ENCODE measurements at places on chromosomes 4 and X. TPM values are rescaled to one million over a fixed set of nuclear protein-coding genes. Genes with fewer than 3 reads are reported as not detected.

GRCh38 chrX:55713631-55714030 is 3.9 kb upstream of the RRAGB start:
- no peaks in the 10 kb centered on the region for H3K27me3 ChIP-seq
- H3K36me3 ChIP-seq, result no peaks in the 10 kb centered on the region
- no peak overlapping the region for H3K27ac ChIP-seq
- H3K4me1 ChIP-seq, result no peaks in the 10 kb centered on the region
- H3K4me3 ChIP-seq, result no peak overlapping the region

The PCYT1B gene
- total RNA-seq, result 30.8 TPM

GRCh38 chrX:86930419-86930818 is 587.2 kb upstream of the KLHL4 start:
- H3K4me1 ChIP-seq, result no peaks in the 10 kb centered on the region
- DNase-seq, result no peak
- H3K36me3 ChIP-seq, result no peaks in the 10 kb centered on the region
- no peaks in the 10 kb centered on the region for H3K27me3 ChIP-seq

GRCh38 chr4:98446499-98447375 is 185.6 kb downstream of the RAP1GDS1 start:
- H3K27ac ChIP-seq, result no peak overlapping the region
- H3K4me3 ChIP-seq, result no peak overlapping the region
- DNase-seq, result no peak
- no peaks in the 10 kb centered on the region for H3K36me3 ChIP-seq

DNA sequence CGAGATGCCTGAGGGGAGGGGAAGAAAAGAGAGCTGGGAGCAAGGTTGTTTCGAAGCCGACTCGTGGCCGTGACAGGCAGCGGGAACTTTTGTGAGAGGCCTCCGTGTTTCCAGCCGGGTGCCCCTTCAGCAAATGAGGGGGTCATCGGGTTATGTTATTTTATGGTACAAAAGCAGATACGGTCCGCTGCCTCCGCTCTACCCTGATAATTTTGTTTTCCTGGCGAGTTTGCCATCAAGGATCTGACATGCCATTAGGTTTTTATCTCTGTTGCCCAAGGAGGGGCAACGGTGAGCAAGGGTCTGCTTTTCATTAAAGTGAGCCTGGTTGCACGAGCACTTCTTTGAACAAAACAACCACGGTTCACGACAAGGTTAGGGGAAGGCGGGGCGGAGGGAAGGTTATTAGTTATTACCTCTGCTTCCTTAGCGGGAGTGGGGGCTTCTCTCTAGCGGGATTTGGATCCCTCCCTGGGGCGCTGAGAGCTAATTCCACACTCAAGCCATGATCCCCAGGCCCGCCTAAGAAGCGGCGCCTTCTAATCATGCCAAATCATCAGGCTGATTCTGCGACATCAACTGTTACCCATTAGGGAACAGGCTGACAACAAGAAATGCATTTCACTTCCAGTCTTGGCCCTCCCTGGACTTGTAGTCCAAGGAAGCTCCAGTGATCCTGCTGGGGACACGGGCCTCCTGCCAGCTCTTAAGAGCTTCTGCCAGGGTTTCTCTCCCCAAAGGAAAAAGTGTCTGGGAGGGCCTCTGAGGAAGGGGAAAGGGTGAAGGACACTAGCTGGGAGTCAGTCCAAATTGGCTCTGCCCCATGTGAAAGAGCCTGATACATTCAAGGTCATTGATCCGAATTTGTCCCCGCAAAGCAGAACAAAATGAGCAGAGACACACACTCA is 617.7 kb downstream of the MID1IP1 start:
- H3K27me3 ChIP-seq, result no peaks in the 10 kb centered on the region
- H3K4me3 ChIP-seq, result no peak overlapping the region
- H3K4me1 ChIP-seq, result peaks cover 3% of the 10 kb centered on the region
- DNase-seq, result no peak
- H3K27ac ChIP-seq, result no peak overlapping the region

GRCh38 chr4:152734699-152735050 is 44.9 kb downstream of the TIGD4 start:
- H3K27ac ChIP-seq, result no peak overlapping the region
- no peak overlapping the region for H3K4me3 ChIP-seq
- peaks cover 3% of the 10 kb centered on the region for H3K4me1 ChIP-seq
- no peaks in the 10 kb centered on the region for H3K36me3 ChIP-seq

- no peak overlapping the region for H3K27ac ChIP-seq
- H3K27me3 ChIP-seq, result no peaks in the 10 kb centered on the region
- no peaks in the 10 kb centered on the region for H3K4me1 ChIP-seq
- H3K36me3 ChIP-seq, result no peaks in the 10 kb centered on the region
Measured at GRCh38 chrX:138349351-138349750, 362.2 kb downstream of the FGF13 start.

The ADGRL3 gene
- total RNA-seq, result 13.0 TPM
